ENCODE measurements at places on chromosomes 1 and 21.

DNA sequence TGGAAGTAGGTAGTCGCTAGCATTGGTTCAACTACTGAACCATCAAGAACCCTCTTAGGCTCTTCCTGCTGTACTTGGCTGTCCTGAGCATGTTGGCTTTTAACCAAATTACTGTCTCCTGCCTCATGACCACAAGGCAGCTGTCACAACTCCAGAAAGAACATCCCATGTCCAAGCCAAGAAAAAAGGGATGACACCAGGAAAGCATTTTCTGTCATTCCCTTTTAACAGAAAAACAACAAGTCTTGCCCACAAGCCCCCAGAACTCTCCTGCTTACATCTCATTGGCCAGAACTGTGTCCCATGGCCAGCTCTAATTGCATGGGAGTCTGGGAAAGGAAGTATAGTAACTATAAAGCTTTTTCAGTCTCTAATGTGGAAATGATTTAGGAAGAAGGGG lies 2.4 kb upstream of the RNU5D-1 start:
- DNase-seq: no peak

DNA sequence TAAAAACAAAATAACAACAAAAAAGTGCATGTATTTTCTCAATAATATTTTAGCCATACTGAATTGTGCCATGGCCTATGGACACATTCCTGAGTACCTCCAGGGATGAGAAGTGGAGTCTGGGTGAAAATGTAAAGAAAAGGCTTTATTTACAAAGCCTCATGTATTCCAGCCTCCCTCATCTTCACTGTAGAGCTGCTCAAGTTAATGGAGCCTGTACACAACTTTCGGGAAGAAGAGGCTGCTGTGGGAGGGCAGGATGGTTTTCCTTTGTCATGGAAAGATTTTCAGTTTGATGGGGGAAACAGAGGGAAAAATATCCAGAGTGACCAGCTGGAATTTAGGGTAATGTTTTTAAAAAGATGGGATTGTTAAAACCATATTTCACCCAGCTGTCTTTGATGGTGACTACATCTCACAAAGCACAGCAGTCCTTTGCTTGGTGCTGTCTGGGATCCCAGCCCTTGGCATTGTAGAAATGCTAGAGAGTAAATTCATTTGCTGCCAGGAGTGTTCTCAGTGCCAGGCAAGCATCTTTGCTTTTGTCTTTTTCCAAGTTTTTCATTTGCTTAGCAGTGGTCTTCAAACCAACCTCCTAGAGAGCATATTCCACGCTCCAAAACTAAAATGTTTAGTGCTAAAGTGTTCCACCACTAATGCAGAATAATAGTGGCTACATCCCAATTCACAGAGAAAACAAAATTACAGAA lies 54.9 kb downstream of the DPT start:
- DNase-seq: no peak

DNA sequence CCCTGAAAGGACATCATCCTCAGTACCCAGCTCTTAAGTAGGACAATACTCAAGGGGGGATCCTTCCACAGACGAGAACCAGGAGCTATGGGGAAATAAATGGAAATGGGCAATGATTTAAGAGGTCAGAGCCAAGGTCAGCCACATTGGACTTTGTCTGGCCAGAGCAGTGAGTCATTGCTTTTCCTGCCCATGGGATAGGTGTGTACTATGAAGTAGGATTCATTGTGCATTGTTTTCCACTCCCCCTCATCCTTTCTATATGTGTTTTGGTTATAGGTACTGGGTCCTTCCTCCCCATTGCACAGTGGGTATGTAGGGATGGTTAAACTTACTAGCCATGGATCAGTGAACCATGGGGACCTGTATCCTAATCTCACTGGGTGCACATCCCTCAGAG lies 328.9 kb upstream of the USP25 start:
- no peak for DNase-seq

DNA sequence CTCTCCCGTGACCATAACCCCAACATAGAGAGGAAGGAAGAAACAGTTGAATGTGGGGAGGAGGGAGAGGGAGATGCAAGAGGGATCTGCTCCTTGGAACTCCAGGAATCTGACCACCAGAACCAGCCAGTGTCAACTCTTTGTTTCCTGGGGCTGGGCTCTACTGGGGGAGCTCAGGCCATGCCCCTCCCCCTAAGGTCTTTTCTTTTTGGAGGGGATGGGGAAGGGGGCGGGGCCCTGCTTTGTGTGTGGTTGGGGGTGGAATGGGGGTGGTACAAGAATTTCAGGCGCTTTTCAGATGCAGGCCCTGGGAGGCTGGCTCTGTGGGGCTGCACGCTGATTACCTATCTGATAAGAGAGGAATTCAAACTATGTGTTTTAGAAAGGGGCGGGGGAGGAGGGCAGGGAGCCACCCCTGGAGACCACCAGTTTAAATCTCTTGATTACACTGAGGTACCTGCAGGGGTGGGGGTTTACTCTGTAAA lies 8.3 kb downstream of the LIN28A start:
- no peak for DNase-seq

- no peak for DNase-seq
Measured at GRCh38 chr1:204448344-204448964, 36.8 kb upstream of the PPP1R15B start.

GRCh38 chr1:178294654-178295053 lies 200.8 kb downstream of the RASAL2 start:
- DNase-seq: no peak

DNA sequence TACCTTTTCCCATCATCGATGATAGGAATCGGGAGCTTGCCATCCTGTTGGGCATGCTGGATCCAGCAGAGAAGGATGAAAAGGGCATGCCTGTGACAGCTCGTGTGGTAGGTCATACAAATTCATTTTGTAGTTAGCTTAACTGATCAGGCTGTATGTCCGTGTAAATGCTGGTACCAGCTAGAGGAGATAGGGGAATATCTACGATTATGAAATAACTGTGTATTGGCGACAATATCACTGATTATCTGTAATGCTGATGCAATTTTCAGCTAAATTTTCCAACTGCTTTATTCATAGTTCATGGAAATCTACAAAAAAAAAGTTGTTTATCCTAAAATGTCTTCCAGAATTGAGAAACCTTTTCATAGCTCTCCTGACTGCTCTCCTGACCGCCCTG lies 8.3 kb downstream of the PRDX6 start:
- no peak for DNase-seq

GRCh38 chr1:6104631-6105030 lies 58.9 kb downstream of the KCNAB2 start:
- no peak for DNase-seq

- no peak for DNase-seq
Measured at GRCh38 chr1:31681415-31681814, 22.4 kb downstream of the COL16A1 start.

- DNase-seq: no peak
Measured at GRCh38 chr21:36695671-36696389, 3.1 kb upstream of the SIM2 start.

DNA sequence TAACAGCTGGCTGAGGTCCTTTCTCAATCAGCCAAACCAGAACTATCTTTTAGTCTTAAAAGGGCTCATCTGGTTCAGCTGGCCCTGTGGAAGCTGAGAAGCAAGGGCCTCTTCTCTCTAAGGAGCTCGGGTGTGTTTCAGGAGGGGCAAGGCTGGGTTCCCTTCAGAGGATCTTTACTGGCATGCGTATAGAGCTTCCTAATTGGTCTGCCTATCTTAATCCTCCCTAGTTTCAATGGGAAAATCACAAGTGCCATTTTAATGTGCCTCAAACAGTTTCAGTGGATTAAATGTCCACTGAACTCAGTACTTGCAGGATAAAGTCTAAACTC lies 81.5 kb upstream of the LBR start:
- DNase-seq: no peak

- no peak for DNase-seq
Measured at GRCh38 chr1:31897526-31898100, 40.6 kb downstream of the PTP4A2 start.

GRCh38 chr21:39347537-39347936 lies 1.4 kb downstream of the HMGN1 start:
- no peak for DNase-seq

DNA sequence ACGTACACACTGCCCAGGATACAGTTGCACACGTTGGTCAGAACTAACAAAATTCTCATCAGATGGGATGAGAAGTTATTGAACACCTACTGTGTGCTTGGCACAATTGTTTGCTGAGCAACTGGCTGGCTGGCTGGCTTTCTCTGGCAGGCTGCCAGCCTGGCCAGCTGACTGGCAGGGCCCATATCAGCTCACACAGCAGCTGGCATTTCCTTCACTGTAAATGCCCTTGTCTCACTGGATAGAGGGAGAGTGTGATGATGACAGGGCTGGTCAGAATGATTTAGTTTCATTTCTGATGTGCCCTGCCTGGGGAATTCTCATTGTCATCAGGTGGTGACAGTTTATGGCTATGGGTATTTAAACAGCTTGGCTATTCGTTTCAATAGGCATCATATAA lies 15.8 kb downstream of the CAMK2N1 start:
- DNase-seq: no peak

- no peak for DNase-seq
Measured at GRCh38 chr1:41475859-41476567, 8.5 kb downstream of the EDN2 start.

- no peak for DNase-seq
Measured at GRCh38 chr1:225182716-225183115, 245.1 kb downstream of the LBR start.

DNA sequence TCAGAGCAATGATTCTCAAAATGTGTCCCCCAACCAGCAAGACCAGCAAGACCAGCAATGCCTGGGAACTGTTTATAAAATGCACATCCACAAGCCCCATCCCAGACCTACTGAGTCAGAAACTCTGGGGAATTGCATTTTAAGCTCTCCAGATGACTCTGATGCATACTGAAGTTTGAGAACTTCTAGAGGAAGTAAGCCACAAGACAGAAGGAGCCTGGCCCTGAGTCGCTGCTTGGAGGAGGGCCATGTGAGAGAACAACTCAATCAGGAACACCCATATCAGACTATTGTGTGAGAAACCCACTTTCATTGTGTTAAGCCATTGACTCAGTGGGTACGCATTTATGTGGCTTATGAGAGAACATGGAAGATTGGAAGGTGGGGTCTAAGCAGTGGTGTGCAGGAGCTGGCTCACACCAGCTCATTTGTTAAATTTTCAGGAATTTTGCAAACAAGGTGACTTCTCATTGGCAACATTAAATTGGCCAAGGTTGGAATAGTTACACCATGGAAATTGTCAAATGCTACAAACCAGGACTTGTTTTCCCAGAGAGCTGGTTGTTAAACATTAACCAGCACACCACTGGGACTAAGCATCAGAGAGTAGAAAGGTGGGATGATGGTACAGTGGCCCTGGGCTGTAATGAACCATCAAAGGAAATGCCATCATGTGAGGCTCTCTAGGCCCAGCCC lies 38.9 kb downstream of the ATP1A1 start:
- no peak for DNase-seq

DNA sequence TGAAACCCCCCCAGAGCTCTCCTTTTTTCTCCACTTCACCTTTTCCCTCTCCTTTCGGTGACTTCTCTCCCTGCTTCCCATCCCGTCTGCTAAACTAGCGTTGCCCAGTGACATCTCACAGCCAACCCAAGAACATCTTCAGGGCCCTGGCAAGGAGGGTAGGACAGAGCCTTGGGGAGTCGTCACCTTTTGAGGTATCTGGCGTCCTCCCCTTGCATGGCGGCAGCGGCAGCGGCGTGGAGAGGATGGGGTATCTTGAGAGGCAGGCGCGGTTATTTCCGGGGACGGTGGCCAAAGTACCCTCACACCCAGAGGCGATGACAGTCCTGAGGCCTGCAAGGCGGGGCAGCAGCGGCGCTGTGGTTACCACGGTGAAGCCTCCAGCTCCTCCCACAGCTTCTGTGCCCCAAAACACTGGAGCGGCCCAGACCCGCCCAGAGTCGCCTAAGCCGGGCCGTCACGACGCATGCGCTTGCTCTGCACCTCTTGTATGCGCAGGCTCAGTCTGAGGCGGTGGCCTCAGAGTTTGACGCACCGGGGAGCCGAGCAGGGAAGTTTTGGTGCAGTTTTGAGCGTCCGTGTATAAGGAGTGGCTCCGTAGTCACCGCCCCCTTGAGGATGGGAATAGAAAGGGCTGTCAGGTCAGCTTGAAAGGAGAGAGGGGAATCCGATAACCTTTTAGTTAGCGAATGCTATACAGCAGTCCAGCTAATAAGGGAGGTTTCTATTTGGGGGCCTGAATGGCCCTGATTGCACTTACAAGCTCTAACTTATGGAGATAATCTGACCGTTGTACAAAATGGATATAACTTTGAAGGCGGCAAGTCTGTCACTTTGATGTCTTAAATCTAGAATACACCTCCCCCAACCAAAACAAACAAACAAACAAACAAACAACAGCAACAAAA lies at the start of gene KIFAP3:
TSS of gene KIFAP3 (minus strand) at position 446 of the 908 bp plus-strand sequence. CDS start at position 218, 228 bp downstream.
- DNase-seq: peak; percentile 85

GRCh38 chr1:14909920-14910460 lies 243.6 kb upstream of the TMEM51 start:
- DNase-seq: no peak

DNA sequence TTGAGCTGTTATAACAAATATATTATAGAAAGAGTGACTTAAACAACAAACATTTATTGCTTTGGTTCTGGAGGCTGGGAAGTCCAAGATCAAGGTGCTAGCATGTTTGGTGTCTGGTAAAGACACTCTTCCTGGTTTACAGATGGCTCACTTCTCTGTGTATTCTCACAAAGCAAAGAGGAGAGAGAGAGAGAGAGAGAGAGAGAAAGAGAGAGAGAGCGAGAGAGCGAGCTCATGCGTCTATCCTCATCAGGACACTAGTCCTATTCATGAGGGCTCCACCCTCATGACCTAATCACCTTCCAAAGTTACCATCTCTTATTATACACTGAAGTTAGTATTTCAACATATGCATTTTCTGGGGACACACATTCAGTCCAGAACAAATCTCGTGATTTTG lies 32.7 kb upstream of the PCP4 start:
- no peak for DNase-seq

All from pulmonary artery endothelial cell (primary cell).